ENCODE measurements at places on chromosomes 11 and 22.

- DNase-seq, result no peak
These were observed 1.4 kb downstream of the ZFPL1 start for GRCh38 chr11:65085446-65085845.

- DNase-seq, result no peak
These were observed 76.4 kb upstream of the SHISAL1 start for GRCh38 chr22:44389181-44389580.

DNA sequence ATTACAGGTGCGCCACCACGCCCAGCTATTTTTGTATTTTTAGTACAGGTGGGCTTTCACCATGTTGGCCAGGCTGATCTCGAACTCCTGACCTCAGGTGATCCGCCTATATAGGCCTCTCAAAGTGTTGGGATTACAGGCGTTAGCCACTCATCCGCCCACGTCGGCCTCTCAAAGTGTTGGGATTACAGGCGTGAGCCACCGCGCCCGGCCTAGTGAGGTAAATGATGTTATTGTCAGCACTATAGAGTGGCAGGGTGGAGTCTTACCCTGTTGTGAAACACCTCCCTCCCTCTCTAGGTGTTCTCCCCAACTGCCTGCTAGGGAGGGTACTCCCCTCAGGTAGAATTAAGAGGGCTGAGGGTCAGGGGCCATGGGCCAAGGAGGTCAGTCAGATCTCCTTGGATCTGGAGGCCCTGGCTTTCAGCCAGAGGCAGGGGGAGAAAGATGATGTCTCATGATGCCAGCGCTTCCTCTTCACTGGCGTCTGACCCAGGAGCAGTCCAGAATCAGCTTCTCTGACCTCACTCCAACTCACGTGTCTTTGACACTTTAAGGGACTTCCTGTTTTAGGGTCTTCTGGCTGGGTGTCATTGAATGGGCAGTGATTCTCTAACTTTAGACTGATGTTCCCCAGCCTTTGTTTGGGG is 2.0 kb downstream of the GGA1 start:
- DNase-seq, result no peak

GRCh38 chr11:128857341-128857740 is 9.8 kb downstream of the KCNJ1 start:
- DNase-seq, result no peak

DNA sequence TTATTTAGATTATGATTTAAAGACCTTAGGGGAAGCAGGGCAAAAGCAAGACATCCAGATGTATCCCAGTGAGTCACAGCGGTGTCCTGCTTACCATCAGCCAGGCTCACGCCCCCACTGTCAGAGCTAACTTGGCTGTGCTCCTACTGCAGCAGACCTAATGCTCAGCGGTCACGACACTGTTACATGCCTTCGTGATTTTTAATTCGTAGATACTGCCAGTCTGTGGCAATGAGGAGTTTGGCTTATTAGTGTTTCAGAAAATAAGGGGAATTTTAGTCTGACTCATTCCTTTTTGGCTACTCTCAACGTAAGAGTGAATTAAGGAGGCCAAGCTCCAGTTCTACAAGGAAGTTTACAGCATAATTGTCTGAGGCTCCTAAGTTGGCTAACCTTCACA is 22.7 kb downstream of the EFCAB6 start:
- DNase-seq, result no peak

DNA sequence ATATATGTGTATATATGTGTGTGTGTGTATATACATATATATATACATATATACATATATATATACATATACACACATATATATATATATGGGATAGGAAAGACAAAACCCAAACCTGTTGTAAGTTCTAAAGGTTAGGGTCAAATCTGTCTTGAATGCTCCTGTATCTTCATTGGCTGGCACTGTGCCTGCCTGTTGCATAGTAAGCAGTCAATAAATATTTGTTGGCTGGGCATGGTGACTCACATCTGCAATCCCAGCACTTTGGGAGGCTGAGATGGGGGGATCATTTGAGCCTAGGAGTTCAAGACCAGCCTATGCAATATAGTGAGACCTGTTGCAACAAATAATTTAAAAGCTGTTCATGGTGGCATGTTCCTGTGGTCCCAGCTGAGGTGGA is 205.4 kb downstream of the DBX1 start:
- no peak for DNase-seq

DNA sequence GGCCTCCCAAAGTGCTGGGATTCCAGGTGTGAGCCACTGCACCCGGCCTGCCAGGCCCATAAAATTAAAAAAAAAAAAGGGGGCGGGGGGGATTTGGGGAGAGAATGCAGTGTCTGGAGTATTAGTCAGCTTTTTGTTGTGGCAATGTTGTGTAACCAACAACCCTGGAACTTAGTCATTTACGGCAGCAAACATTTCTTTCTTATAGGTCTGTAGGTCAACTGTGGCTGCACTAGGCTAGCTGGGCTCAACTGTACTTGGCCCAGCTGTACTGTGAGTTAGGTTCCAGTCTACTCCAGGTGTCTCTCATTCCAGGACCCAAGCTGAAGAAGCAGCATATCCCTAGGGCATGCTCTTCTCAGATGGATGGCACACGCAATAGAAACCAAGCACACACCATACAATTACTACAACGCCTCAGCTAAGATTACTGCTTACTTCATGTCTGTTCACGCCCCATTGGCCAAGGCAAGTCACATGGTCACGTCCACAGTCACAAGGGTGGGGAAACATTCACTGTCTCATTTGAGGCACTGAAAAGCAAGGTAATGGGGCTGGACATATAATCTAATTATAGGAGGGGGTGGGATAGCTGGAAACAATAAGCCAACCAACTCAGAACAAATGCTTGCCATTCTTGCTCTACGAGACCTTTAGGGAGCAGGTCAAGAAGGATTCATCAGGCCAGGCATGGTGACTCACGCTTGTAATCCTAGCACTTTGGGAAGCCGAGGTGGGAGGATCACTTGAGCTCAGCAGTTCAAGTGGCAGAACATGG is 10.4 kb upstream of the SPINDOC start:
- no peak for DNase-seq

DNA sequence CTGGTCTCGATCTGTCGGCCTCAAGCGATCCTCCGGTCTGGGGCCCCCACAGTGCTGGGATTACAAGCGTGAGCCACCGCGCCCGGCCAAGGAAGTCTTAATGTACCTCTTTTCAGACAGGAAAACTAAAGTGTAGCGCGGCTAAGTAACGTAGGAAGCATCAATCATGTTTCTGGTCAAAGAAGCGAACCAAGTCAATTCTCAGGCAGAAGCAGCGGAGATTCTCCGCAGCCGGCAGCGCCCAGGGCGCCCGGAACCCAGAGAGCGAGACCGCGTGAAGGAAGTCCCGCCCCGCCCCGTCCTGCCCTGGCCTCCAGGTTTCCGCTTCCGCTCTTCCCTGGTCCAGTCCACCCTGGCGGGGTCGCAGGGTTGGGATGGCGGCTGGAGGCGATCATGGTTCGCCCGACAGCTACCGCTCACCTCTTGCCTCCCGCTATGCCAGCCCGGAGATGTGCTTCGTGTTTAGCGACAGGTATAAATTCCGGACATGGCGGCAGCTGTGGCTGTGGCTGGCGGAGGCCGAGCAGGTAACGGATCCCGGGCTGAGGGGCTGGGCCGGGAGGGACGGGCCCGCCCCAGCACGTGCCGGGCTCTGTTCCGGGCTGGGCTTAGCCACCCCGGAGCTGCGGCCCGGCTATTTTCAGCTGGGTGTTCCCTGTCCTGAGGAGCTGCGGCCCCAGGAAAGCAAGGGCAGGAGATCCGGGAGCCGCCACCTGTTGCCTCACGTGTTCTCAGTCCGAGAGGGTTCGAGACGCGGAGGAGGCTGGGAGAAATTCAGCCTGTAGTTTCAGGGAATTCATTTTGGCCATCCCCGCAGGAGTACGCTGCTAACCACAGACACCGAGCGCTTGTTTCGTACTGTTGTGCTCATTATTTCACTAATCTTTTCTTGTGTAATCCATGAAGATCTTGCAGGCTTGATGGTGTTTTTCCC is at the start of gene ADSL:
ADSL (plus strand) TSS at position 316 of the 934 bp plus-strand sequence; CDS start at position 375, 59 bp downstream.
- peak; percentile 82 for DNase-seq

- no peak for DNase-seq
These were observed 70.1 kb downstream of the C2CD3 start for GRCh38 chr11:74100735-74101134.

- no peak for DNase-seq
These were observed 63.5 kb upstream of the WNT11 start for GRCh38 chr11:76269661-76270261.

Data from hippocampal formation (tissue), 2 donors.